ENCODE measurements at places on chromosomes 5 and 9. TPM values are rescaled to one million over a fixed set of nuclear protein-coding genes. Genes with fewer than 3 reads are reported as not detected.

- DNase-seq, result no peak
Measured at GRCh38 chr9:38659538-38659937, 39.1 kb upstream of the ANKRD18A start.

DNA sequence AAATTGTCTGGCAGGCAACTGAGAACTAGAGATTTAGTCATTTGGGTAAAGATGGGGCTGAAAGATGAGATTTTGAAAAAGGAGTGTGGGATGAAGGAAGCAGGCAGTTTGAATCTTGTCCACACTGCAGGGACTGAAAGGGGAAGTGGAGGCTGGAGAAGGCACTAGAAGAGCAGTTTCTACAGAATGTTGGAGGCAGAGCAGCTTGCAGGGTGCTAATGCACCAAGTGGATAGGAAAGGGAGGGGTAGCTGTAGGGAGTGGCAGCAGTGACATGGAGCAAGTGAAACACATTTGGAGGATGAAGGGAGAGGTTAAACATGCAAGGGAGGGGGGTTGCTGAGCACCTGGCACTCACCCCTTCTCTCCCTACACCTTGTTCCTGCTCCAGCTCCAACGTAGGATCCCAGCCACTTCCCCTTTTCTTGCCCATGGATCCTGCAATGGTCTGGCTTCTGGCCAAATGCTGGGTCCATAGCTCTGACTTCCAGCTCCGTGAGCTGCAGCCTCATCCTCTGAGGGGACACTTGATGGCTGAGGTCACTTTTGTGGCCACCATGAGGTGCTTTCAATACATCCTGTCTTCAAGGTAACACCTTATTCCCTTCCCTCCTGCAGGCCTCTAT lies 30.0 kb upstream of the FGD3 start:
- DNase-seq, result no peak

- no peak for DNase-seq
Measured at GRCh38 chr5:54881286-54882005, 103.9 kb downstream of the ESM1 start.

- DNase-seq, result no peak
Measured at GRCh38 chr9:5982317-5982716, 33.1 kb downstream of the RANBP6 start.

DNA sequence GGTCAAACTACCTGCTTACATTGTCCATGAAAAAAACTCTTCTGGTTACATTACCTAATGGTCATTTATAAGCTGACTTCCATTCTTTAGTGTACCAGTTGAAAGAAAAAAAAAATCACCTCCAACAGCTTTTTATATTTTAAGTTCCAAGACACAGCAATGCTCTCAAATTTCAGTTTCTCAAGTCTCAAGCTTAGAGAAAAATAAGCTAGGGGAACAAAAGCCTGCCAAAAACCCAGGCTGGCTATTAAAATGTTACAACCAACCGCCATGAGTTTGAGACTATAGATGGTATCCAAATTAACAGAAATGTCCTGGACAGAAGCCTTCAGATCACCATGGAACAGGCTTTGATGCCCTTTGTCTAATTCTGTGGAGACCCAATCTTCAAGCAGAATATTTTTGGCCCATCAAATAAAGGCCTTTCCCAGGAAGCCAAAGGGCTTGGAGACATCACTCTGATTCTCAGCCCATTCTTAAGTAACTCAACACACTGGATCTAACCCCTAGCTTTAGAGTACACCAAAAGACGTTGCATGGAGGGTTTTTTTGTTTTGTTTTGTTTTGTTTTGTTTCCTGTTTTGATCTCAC lies 343.7 kb downstream of the GLIS3 start:
- no peak for DNase-seq

DNA sequence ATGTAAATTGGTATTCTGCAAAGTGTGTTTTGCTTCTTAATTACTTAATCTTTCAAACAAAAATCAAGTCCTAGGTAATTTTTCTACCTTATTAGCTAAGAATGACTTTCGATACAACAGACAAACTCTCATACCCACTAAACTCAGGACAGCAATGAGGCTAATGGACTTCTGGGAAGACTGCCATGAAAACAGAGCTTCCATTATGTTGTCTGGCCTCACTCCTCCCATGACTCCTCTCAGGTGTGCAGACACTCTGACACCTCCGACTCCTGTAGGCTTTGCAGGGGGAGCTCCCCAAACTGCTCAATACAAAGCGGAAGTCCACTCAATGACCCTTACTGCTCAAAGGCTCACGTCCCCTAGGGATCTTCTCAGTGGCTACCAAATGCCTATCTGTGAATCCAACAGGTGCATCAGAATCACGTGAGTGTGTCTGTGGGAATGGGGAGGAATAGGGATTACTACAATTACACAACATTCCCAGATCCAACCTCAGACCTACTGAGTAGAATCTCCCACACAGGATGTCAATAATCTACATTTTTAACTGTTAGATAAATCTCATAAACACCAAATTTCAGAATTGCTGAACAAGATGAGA lies 289.9 kb downstream of the RAB3C start:
- no peak for DNase-seq

DNA sequence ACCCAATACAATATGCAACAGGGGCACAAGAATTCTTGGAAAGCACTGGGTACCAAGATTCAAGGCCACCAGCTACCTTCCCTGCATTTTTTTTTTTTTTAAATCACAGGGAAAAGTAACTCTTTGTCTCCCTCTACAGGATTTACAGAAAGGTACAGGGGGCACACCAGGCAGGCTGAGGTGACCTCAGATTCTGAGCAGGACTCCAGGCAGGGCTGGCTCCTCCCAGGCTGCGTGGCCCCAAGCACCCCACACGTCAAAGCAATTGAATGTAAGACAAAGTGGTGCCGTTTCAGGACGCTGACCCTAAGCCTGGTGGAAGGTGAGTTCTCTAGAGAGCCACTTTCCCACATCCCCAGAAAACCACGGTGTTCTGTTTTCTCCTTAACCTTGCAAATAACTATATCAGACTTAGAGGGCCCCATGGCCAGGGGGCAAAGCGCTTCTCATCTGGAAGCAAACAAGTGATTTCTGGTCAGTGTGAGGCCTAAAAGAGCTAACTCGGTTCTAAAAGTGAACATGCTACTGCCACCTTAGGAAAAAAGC lies 222.6 kb downstream of the ROR2 start:
- DNase-seq, result no peak

GRCh38 chr5:1037123-1037670 lies 28.6 kb downstream of the NKD2 start:
- no peak for DNase-seq

DNA sequence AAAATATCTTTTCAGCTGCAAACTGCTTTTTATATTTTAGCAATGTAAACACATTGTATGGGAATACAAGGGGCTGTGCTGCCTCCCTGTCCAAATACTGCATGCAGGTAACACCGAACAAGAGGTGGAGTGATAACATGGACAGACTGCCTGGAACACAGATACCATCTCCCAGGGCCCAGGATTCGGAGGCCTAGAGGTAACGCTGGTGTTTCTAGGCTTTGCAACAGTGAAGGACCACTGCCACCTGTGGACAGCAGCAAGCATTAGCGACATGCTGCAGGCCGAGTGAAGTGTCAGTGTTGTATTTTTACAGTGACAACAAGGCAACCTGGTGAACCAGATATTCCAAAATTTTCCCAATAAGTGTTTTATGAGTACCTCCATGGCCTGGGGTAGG lies 379.1 kb downstream of the DMRT2 start:
- DNase-seq, result no peak

DNA sequence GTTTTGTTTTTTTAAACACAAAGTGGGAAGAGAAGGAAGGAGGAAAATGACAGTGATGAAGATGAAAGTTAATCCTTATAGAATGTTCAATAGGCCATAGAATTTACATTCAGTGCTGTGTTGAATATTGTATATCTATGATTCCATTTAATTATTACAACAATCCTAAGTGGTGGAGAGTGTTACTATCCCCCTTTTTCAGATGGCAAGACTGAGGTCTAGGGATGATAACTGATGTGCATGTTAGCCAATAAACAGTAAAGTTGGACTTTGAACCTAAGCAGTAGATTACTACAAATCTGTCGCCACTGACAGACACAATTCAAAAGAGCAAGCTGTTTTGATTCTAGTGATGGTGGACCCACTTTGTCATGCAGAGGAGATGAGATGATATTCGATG lies 237.9 kb downstream of the ARHGAP26 start:
- DNase-seq, result no peak

DNA sequence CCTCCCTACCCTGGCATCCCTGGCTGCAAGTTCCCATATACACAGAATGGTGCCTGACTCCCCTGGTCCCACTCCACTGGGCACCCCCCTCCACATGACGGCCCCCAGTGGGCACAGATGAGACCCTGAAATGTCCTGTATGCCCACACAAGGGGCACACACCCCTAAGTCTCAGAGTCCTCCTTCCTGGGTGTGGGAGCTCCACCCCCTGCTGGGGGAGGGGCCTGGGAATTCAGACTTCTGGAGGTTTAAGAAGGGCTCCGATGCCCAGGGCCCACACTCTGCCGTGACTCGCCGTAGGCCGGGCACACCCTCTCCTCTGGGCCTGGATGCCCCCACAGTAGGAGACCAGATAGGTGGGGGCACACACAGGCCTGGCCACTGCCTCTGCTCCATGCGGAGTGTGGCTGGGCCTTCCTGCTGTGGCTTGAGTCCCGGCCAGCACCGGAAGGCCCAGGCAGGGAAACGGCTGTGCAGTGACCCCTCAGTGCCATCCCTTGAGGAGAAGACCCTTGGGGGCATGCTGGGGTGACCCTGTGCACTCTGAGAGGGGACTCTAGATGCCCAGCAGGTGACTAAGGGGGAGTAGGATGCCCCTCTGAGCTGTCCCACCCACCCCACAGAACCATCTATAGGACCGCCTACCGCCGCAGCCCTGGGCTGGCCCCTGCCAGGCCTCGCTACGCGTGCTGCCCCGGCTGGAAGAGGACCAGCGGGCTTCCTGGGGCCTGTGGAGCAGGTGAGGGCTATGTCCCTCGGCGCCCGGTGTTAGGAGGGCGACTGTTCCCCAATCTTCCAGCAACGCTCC lies 6.5 kb downstream of the EGFL7 start:
- no peak for DNase-seq

GRCh38 chr5:1272201-1272600 lies 22.7 kb downstream of the TERT start:
- no peak for DNase-seq

DNA sequence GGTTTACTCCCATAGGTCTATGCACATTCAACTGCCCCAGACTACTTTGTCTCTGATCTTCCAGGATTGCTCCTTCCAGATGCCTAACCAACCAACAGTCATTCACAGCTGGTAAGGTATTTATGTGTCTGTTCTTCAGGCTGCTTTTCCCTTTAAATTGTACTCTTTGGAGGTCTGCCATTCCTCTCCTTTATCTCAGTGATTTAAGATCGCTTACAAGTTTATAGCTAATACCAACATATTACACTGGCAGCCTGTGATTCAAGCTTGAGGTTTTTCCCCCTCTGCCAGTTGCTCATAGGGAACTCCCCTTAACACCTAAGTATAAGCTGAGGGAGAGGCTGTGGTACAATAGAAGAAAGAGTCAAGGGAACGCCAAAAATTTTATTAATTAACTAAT lies 711.7 kb upstream of the EDIL3 start:
- no peak for DNase-seq

DNA sequence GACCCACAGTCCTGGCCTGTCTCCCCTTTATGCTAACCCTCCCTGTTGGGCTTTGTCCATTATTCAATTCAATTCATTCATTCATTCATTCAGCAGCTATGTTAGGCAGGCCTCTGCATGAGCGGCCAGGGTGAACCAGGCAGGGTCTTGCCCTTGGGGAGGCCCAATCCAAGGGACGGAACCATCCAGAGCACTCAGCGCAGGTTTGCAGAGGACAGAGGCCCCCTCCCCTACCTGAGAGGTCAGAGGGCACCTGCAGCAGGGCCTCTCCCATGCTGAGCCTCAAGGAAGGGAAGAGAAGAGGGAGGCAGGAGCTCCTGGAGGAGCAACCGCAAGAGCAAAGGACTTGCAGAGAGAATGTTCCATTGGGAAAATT lies 61.4 kb downstream of the C9orf50 start:
- DNase-seq, result no peak

Gene DDX4
- not detected for total RNA-seq

Gene FBXL7
- 0.40 TPM for total RNA-seq

Gene IL31RA
- total RNA-seq, result 0.31 TPM

Gene SPATA9
- 0.35 TPM for total RNA-seq

Gene C9orf152
- total RNA-seq, result not detected

Gene ABCA1
- total RNA-seq, result 0.61 TPM

Gene PAEP
- not detected for total RNA-seq

Gene ZFR
- total RNA-seq, result 54.8 TPM

Data from GM12878 (cell line).